Progenitor cell of endocrine pancreas (in vitro differentiated cells): ENCODE measurements at places on chromosomes 5 and 9.
A peak's percentile ranks its signal among the peaks of the same experiment; 100 is the strongest.

DNA sequence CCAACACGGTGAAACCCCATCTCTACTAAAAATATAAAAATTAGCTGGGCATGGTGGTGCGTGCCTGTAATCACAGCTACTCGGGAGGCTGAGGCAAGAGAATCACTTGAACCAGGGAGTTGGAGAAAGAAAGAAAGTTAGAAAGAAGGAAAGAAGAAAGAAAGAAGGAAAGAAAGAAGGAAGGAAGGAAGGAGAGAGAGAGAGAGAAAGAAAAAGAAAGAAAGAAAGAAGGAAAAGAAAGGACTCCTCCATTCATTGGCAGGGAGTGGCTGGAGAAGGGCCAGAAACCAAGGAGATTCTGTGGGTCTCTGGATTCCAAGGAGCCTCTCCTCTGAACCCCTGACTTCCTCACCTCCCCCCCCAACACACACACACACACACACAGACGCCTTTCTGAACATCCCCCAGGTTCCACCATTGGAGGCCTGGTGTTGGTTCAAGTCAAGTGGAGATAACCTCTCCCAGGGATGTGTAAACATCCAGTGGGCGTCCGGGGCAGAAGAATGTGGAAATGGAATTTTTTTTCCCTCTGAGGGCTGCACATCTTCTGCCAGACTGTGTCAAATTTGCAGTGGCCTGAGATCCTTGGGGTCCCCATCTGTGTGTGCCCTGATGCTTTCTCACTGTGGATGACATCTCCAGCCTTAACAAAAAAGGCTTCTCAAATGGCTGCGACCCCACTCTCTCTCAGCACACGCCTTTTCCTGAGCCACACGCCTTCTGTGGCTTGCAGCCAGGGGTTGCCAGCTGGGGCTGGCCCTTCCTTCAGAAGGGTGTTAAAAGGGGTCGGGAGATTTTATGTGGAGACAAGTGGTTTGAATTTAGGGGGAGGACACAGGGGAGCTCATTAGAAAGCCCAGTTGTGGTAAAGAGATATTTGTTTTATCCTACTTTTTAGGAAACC is 109.3 kb upstream of the HAND1 start:
- DNase-seq, result no peak

DNA sequence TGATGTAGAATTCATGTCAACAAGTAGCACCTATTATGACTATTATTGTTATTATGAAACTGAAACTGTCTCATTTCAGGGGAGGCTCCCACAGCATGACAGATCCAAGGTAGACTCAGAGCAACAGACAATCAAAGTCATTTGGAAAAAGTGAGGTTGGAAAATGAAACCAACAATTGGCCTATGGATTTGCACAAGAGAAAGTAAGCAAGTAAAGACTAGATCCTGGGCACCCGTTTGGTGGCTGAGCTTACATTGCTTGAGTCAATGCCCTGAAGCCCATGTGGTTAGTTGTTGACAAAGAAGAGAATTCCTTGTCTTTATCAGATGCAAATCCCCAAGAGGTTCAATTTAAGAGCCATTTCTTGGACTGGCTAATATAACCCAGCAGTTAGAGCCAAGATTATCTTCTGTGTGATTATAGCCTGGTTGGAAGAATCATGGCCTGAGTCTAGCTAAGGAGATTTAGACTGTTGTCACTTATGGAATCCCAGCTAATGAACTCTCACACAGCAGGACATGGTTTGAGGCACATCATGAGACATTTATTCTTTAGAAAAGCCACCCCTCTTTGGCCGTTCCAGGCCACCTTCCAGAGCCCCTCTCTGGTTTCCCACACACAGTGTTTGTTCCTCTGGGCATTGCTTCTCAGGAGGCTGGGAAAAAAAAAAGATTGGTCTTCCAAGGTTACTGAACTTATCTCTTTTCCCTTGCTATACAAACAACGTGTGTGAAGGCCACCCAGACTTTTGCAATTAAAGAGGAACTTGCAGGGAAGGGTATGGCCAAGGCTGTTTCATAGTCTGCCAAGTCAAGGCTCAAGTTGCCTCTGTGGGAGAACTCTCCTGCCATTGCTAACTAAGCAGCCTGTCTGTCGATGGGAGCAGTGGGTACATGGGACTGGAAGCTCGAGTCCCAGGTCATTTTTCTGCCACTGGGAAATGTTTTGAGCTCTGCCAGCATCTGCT is 399.5 kb downstream of the ENC1 start:
- no peak for DNase-seq

- DNase-seq, result no peak
Observed at GRCh38 chr9:122216138-122216797, 12.5 kb downstream of the LHX6 start.

DNA sequence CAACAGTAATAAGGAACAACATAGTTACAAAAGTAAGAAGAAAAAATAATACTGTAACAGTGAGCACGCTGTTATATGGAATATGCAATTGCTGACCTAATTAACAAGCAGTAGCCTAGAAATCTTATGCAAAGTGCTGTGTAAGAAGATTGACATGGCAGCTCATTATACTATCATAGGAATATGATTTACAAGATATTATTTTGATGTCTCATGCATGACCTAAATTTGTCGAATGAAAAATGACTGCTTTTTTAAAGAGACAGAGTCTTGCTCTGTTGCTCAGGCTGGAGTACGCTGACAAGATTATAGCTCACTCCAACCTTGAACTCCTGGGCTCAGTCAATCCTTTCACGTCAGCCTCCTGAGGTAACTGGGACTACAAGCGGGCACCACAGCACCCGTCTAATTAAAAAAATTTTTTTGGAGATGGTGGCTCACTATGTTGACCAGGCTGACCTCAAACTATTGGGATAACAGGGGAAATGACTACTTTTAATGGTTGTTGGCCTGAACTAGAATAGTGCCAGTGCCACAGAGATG is 10.5 kb downstream of the RAD23B start:
- DNase-seq, result no peak

GRCh38 chr5:91528831-91529230 is 145.7 kb upstream of the ARRDC3 start:
- no peak for DNase-seq

GRCh38 chr9:116377179-116377798 is 223.7 kb downstream of the PAPPA start:
- DNase-seq, result no peak

DNA sequence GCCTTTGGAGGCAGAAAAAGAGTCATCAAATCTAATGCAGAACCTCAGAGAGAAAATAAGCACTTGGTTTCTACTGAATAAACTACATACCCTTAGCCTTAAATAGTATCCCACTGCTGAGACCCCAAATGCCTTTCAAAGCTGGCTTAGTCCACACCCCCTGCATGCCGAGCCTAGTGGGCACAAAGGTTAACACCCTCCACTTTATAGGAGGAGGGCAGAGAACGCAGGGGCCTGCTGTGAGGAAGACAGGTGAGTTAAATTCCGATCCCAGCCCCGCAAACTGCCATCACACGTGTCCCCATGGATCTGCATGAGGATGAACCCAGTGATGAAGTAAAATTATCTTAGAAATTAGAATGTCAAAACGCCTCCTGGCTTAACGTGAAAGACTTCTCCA is 19.5 kb upstream of the HSD17B3 start:
- no peak for DNase-seq

DNA sequence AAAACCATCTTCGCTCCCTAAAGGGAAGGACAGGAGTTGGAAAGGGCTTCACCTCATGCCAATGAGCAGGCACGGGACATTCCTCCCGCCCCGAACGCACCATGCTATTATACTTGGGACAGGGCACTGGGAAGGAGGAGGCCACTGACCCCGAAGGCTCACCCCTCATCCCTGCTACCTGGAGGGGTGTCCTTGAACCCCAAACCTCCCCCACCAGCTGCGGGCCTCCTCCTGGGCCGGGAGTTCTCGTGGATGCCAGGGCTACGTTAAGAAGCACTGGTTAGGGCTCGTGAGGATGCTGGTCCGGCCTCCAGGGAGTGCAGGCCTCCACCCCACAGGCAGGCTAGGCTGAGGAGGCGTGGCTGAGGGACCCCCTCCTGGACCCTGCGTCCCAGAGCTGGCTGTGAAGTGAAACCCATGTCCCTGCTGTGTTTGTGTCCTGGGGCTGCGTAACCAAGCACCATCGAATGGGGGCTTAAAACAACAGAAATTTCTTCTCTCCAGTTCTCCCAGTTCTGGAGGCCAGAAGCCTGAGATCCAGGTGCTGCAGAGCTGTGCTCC is 111.0 kb upstream of the SARDH start:
- no peak for DNase-seq

DNA sequence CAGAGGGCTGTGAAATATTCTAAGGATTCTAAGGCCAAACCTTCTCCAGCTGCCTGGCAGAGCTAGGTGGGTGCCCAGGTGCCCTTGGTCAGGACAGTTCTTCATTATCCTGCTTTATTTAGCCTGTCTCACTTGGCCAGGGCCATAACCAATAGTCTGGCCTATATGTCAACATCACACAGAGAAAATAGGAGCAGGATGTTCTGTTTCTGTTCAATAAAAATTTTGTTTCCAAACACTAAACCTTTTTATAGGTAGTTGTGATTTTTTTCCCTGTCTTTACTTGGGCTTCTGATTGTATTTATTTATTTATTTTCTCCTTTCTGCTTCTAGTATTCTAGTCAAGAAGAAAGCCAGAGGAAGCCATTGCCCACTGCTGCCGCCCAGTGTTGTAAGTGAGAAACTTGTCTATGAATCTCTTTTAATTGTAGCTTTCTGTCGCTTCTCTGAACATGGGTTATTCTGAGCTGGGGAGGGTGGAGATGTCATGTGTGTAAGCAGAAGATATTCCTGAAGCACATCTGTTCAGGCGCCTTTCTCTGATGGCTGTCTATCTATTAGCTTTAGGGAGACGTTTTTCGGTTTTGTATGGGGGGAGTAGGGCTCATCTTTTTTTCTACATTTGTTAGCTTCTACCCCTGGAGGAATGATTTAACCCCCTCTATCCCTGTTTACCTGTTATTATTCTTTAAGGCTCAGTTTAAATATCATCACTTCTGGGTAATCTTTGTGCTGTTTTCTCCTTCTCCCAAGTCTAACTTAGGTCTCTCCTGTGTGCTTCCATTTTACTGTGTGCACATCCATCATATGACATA is 97.1 kb downstream of the UNC13B start:
- peak; percentile 29 for DNase-seq

GRCh38 chr5:111675201-111675934 is 81.6 kb downstream of the NREP start:
- no peak for DNase-seq

GRCh38 chr9:120442308-120442995 is 137.5 kb downstream of the CDK5RAP2 start:
- DNase-seq, result no peak

- DNase-seq, result no peak
Observed at GRCh38 chr5:74851684-74852353, 14.4 kb downstream of the FAM169A start.

DNA sequence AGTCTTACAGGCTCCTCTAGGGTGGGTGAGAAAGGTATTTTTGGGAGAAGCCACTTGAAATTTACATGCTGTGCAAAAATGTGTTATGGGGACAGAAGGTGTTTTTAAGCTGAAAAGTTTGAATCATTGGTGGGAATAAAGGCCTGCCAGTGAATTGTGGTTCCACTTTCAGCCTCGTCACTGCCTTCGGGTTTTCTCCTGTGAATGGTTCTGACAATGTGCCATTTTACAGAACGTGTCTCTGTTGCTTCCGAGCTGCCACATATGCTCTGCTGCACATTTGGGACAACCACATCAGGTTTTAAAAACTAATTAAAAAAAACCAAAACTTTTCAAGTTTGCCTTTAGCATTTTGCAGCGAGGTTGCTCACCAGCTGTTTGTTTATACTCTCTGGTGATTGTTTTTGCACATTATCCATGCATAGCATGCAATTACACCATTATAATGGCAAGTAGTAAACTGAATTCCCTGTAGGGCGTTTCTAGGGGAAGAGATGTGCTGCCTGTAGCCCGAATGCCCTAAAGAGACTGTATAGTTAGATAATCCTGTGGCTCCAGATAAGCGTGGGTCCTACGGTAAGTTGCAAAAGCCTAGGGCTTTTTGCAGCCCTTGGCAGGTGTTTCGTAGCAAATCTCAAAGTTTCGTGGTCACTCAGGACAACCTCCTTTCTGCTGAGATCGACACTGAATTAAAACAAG is 40.1 kb upstream of the SUB1 start:
- no peak for DNase-seq

GRCh38 chr5:74130155-74130897 is 504.3 kb downstream of the ARHGEF28 start:
- no peak for DNase-seq

DNA sequence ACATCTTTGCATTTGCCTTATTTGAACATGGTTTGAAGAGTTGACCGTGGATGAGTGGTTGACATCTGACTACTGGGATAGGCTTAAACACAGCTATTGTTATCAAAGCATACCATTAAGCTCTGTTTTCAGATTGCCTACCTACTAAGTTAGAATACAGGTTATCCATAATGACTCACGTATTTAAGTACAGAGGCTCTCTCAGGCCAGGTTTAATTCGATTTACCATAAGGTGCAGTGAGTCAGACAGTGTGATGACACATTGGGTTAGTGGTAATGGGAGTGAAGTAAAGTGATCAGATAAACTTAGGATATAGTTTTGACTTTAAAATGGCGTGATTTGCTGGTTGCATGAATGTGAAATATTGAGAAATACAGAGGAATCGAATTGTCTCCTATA is 732.0 kb upstream of the CTNND2 start:
- no peak for DNase-seq

- DNase-seq, result no peak
Observed at GRCh38 chr9:105117234-105117633, 127.2 kb upstream of the SLC44A1 start.

- DNase-seq, result no peak
Observed at GRCh38 chr9:89154651-89155336, 23.8 kb downstream of the SHC3 start.

DNA sequence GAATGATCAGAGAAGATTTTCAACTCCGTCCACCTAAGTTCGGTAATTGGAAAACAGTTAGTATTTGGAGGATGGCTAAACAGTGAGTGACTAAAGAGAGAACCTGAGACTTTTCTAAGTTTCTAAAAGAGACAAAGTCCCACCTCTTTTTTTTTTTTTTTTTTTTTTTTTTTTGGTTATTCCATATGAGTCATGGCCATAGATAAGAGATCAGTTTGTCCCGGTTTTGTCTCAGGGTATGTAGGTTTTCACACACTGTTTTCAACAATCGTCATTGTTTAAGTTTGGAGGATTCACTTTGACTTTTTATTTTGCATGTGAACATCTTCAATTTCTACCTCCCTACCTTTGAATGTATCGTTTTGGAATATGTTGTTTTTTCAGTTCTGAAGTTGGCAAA is 85.9 kb downstream of the NTRK2 start:
- no peak for DNase-seq

GRCh38 chr5:179268399-179268952 is 76.8 kb downstream of the ADAMTS2 start:
- DNase-seq, result no peak

DNA sequence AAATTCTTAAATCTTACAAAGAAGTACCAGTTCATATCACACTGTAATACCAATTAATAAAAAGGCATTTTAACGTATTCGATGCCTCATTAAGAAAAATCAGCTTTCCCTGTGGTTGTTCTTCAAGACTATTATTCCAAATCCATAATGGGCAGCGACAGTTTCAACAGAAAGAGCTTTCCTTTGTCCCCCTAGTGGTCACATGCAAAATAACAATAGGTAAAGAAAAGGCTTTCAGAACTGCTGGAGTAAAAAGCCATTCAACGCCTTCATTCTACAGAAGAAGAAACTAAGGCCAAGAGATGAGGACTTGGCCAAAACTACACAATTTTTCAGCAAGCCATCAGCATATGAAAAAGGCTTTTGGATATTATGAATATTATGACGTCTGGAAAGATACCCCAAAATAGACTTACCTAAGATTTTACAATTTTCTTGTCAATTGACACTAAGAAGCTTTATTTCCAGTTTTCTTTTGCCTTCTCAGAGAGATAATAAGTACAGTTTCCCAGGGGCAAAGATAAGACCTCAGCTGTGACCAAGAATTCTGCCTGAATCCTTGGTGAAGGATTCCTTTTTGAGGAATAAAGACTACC is 6.7 kb upstream of the CDH6 start:
- no peak for DNase-seq
